ENCODE measurements at places on chromosomes 7 and 10.

- no peak for DNase-seq
Measured at GRCh38 chr7:7384228-7384627, 151.4 kb downstream of the COL28A1 start.

GRCh38 chr7:94374721-94375566 lies 19.8 kb upstream of the COL1A2 start:
- DNase-seq = peak; percentile 96

DNA sequence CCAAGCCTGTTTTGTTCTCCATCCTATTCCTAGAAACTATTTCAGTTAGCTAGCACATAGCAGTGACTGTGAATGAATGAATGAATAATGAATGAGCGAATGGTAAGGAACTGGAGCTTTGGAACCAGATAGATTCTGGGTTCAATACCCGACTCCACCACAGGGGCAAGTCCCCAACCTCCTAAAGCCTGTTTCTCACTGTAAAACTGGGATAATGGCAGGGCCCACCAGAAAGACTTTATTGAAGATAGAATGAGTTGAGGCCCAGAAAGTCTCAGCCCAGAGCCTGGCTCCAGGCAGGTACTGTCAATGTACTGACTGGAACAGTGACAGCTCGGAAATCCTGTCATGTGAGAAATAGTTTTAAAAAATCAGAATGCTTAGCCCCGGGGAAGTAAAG lies 1.1 kb upstream of the CDH23 start:
- DNase-seq = no peak

DNA sequence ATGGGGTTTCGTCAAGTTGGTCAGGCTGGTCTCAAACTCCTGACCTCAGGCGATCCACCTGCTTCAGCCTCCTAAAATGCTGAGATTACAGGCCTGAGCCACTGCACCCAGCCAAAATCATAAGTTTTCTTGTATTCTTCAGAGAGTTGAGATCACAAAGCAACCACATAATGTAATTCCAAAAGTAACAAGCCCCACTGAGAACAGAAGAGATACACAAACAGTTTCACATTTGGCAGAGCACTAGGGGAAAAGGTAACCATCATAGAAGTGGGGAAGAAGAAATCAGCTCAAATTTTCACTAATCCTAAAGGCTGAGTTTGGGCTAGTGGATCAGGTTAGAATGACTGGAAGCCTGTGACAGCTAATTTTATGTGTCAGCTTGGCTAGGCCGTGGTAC lies 5.4 kb upstream of the CEP41 start:
- DNase-seq = no peak

- DNase-seq = no peak
Measured at GRCh38 chr7:138169441-138169851, 93.2 kb downstream of the AKR1D1 start.

- DNase-seq = no peak
Measured at GRCh38 chr7:20959281-20959680, 172.6 kb upstream of the SP8 start.
